ENCODE measurements at places on chromosomes 12 and 14. TPM values are rescaled to one million over a fixed set of nuclear protein-coding genes. Genes with fewer than 3 reads are reported as not detected.

DNA sequence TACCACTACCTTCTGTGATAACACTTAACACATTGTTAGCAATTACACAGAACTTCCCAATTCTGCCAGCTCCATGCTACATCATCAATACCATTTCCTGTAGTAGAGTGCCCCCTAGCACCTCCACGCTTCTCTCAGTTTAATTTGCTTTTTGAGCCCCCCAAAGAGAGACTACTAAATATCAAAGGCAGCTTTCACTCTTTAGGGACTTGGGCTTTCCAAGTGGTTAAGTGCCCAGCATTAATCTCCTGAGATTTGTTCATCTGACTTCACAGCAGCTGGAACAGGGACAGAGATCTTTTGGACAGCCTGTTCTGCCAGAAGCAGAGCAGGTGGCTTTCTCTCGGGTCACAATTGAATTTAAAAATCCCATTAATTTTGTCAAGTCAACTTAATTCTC, 954.9 kb downstream of the DIO2 start:
- no peak overlapping the region for H3K4me3 ChIP-seq
- H3K36me3 ChIP-seq = no peaks in the 10 kb centered on the region
- no peaks in the 10 kb centered on the region for H3K27me3 ChIP-seq
- H3K4me1 ChIP-seq = no peaks in the 10 kb centered on the region
- no peak for DNase-seq

TCTN1 gene
- 71.2 TPM for total RNA-seq

DNA sequence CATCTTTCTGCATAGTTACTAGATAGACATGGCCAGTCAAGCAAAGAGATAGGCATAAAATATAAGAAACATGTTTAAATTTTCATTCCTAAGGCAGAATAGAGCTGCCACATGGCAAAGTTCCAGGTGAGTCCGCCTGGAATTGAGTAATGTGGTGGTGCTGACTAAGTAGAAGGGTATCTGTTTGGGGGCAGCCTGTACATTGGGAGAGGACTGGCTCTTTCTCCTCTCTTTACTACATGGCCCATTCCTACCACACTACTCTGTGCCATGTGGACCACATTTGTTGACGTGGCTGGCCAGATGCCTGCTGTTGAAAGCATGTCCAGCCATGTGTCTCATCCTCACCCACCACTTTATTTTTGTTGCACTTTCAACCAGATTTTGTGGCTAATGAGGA, 354.0 kb downstream of the ETNK1 start:
- H3K27me3 ChIP-seq = no peaks in the 10 kb centered on the region
- no peak overlapping the region for H3K27ac ChIP-seq
- H3K4me1 ChIP-seq = no peaks in the 10 kb centered on the region
- no peak for DNase-seq
- H3K4me3 ChIP-seq = no peak overlapping the region

DNA sequence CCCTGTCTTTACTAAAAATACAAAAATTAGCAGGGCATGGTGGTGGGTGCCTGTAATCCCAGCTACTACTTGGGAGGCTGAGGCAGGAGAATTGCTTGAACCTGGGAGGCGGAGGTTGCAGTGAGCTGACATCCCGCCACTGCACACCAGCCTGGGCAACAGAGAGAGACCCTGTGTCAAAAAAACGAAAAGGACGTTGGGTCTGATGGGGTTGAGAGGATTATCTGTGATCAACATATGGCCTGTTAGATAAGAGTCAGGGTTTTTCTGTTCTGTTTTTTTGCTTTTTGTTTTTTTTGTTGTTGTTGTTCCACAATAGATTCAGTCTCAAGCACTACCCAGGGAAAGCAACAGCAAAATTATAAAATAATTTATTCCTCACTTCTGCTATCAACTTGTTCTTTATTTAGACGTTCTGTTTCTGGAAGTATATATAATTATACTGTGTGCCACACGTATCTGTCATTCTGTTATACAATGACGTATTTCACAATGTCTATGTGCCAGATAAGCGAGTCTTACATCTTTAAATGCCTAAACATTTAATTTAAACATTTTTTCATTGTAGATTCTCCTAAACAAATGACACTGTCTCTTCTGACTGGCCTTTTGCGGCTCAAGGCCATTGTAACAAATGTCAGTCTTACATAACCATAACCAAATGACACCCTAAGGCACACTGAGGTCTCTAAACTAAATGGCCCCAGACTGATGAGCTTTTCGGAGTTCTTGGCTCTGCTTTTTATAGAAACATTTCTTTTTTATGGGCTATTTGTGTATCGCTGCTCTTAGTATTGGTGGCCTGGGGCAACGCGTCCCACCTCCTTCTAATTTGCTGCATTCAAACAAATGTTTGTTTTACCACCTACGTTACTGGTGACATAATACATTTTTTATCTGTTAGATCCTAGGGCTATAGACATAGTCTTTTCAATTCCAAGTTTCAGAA, 7.2 kb upstream of the P2RX4 start:
- no peaks in the 10 kb centered on the region for H3K4me1 ChIP-seq
- no peaks in the 10 kb centered on the region for H3K36me3 ChIP-seq
- no peak overlapping the region for H3K4me3 ChIP-seq
- no peak overlapping the region for H3K27ac ChIP-seq

GRCh38 chr14:71621980-71622605, 310.1 kb upstream of the RGS6 start:
- H3K4me3 ChIP-seq = no peak overlapping the region
- no peaks in the 10 kb centered on the region for H3K36me3 ChIP-seq
- no peak overlapping the region for H3K27ac ChIP-seq
- no peaks in the 10 kb centered on the region for H3K27me3 ChIP-seq
- DNase-seq = no peak

- H3K36me3 ChIP-seq = no peaks in the 10 kb centered on the region
- no peak for DNase-seq
- no peaks in the 10 kb centered on the region for H3K4me1 ChIP-seq
- H3K27ac ChIP-seq = no peak overlapping the region
- no peaks in the 10 kb centered on the region for H3K27me3 ChIP-seq
Measured at GRCh38 chr12:54475537-54475936, 2.1 kb upstream of the GTSF1 start.

RPL10L gene
- total RNA-seq = not detected

DNA sequence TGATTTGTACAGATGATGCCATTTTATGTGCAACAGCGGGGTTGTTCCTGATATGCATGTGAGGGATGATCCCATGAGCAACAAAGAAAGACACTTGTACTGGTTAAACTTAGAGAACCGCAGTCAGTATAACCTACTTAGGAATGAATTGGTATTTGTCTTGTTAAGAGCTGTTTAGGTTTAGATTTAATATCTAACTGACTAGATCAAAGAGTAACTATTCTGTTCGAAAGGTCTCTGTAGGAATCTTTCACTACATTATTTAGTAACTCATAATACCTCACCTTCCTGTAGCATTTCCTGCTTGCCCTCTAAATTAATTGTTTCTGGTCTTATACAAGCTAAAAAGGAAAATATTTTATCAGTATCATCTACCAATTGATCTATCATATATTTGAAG, 350.4 kb downstream of the TRHDE start:
- H3K36me3 ChIP-seq = no peaks in the 10 kb centered on the region
- no peak overlapping the region for H3K4me3 ChIP-seq
- no peaks in the 10 kb centered on the region for H3K4me1 ChIP-seq
- H3K27ac ChIP-seq = no peak overlapping the region

DNA sequence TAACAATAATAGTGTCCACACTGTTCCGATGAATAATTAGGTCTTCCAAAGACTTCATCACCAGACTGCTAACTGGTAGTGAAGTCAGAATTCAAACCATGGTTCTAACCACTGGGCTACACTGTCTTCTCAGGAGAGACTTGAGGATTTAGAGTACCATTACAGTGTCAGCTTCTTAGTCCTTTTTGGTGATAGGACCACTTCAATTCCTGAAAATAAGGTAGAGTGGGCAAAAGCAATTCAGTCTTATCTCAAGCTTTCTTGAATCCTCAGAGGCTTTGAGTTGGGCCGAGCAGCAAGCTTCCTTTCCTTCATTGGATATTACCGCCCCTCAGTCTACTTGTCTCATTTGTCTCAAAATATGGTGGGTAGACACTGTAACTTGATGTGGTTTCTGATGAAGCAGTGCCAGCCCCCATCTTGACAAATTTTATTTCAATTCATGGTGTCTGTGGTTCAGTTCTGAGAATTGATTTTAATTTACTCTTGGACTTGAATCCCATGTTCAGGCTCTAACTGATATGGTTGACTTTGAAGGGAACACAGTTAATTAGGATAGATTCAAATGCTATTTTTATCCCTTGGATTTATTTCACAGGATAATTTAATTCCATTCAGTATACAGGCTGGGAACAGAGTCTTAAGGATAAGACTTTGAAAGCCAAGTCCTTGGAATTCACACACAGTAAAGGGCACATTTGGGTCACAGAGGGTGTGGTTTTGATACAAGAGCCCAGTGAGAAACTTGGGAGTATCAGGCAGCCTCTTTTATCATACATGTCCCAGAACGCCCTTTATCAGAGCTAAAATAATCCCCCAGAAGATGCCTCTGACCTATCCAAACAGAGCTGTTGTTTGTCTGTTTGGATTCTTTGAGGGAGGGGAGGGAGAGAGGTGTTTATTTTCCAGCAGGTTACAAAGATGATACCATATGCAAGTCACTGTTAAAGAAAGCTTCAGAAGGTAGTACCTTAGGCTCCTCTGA, 167.3 kb downstream of the PRKCH start:
- no peaks in the 10 kb centered on the region for H3K36me3 ChIP-seq

EXOC5 gene
- 48.0 TPM for total RNA-seq

- peaks cover 18% of the 10 kb centered on the region for H3K4me1 ChIP-seq
- no peaks in the 10 kb centered on the region for H3K36me3 ChIP-seq
- H3K27me3 ChIP-seq = no peaks in the 10 kb centered on the region
- no peak overlapping the region for H3K27ac ChIP-seq
Measured at GRCh38 chr12:110451263-110451662, 1.1 kb upstream of the ARPC3 start.

DNA sequence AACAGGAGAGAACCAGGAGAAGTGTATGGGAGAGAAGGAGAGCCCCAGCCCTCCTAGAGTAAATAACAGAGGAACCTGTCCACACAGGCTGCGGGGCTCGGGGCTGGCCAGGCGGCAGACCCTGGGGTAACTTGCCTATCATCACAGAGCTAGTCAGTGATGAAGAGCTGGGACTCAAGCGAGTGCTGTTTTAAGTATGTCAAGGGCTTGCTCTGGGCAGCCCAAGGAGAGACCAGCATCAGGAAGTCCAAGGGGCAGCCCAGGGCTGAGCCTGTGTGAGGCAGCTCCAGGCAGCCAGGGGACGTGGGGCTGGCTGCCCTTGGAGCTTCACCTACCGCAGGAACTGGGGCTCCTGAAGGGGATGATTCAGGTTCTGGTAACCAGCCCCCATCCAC, 10.0 kb downstream of the VWF start:
- no peak overlapping the region for H3K4me3 ChIP-seq
- H3K27me3 ChIP-seq = no peaks in the 10 kb centered on the region
- H3K36me3 ChIP-seq = no peaks in the 10 kb centered on the region
- H3K27ac ChIP-seq = no peak overlapping the region
- DNase-seq = no peak

DNA sequence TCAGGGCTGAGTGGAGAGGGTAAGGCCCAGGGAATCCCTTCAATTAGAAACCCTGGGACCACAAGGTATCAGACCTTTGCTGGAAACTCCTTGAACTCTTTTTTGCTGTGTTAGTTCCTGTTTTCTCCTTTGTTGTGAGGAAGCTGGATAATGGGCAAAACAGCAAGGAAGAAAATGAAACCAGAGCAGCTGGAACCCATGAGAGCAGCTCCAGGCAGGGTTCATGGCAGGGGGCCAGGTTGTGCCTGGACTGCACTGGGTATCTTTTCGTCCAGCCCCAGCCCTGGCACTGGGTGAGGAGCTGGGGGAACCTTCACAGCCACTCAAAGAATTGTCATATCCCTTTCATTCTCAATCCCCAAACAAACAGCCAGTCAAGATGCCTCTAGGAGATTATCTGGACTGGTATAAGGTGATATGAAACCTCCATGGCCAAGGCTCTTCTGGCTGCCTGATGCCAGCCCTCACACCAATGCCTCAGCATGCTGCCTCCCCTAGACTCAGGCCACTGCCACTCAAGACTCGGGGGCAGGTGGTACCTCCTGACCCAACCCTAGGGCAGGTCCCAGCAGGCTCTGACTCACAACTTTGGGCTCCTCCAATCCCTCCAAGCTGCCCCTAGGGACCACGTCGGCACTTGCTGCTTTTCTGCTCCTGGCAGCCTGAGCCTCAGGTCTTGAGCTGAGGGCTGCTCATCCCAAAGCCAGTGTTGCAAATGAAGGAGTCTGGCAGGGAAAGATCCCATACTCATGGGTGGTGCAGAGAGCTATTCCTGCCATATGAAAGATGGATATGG, 16.5 kb downstream of the FAM186B start:
- peaks cover 21% of the 10 kb centered on the region for H3K36me3 ChIP-seq
- H3K27me3 ChIP-seq = no peaks in the 10 kb centered on the region
- no peak for DNase-seq
- H3K4me1 ChIP-seq = no peaks in the 10 kb centered on the region
- H3K4me3 ChIP-seq = no peak overlapping the region

ACOT6 gene
- total RNA-seq = 0.39 TPM

DNA sequence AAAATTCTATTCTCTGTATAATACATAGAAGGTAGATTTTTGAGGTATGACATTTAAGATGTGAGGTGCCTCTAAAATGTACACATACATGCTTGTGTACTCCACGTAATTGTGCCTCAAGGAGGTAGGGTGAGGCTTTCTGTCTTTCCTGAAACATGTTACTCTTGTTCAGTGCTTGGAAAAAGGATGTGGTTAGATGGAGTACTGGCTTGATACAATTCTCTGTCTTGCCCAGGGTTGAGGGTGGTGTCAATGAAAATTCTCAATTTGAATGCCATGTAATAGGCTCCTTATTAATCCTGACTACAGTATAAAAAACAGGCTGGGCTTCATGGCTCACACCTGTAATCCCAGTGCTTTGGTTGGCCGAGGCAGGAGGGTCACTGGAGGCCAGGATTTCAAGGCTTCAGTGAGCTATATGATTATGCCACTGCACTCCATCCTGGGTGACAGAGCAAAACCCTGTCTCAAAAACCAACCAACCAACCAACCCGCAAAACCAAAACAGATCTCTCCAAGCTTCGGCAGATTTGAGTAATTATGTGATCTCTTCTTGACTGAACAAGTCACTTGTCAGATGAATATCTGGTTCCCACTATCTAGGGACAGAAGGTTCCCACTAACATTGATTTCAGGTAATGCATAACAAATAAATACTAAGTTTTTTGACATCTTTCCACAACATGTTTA, 41.6 kb downstream of the RCOR1 start:
- H3K36me3 ChIP-seq = no peaks in the 10 kb centered on the region
- no peak overlapping the region for H3K27ac ChIP-seq
- no peak for DNase-seq
- H3K4me3 ChIP-seq = no peak overlapping the region
- H3K4me1 ChIP-seq = no peaks in the 10 kb centered on the region

MBD6 gene
- total RNA-seq = 49.2 TPM

GRCh38 chr14:91067186-91067585, 6.7 kb upstream of the RPS6KA5 start:
- H3K27me3 ChIP-seq = no peaks in the 10 kb centered on the region
- H3K27ac ChIP-seq = no peak overlapping the region
- H3K4me3 ChIP-seq = no peak overlapping the region
- DNase-seq = no peak

Data from tibial nerve (tissue), 4 donors.